NAMALWA (cell line): ENCODE measurements at places on chromosomes 13 and 19.
A peak's percentile ranks its signal among the peaks of the same experiment; 100 is the strongest.

DNA sequence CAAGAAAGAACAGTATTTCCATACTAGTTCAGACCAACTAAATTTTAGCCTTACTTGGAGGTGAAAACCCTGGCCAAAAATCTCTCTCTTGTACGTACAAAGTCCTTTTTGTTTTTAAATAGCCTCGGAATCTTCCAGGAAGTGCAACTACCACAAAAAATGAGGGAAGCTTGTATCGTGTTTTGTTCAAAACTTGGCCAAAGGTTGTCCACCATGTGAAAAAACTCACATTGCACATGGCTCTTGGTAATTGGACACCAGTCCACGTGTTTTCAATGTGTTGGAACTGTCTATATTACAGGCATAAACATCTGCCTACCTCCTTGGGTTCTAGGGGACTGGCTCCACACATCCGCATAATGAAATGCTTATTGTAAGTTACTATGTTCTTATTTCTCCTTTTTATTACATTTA lies 15.2 kb upstream of the STRN4 start:
- DNase-seq = no peak

- DNase-seq = no peak
Measured at GRCh38 chr13:32947411-32948276, 68.6 kb upstream of the KL start.

- DNase-seq = peak; percentile 16
Measured at GRCh38 chr19:32662186-32662585, 12.8 kb downstream of the ANKRD27 start.

DNA sequence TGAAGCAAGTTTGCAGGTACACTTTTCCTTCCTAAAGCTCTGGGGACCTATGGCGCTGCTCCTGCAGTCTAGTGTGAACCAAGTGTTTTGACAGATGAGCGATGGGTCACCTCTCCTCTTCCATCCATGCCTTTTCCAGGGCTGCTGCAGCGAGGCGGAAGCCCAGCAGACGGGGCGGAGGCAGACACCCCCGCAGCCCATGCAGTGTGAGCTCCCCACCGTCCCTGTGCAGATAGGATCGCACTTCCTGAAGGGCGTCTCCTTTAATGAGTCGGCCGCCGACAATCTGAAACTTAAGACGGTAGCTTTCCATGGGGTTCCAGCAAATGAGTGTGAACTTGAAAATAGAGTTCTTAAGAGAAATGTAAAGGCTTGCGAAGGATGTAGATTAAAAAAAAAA lies 37.1 kb upstream of the GPI start:
- no peak for DNase-seq

GRCh38 chr13:99982036-99982730 lies 599 bp downstream of the ZIC2 start:
- DNase-seq = no peak

GRCh38 chr19:18523841-18524240 lies 2.0 kb upstream of the ELL start:
- DNase-seq = no peak

DNA sequence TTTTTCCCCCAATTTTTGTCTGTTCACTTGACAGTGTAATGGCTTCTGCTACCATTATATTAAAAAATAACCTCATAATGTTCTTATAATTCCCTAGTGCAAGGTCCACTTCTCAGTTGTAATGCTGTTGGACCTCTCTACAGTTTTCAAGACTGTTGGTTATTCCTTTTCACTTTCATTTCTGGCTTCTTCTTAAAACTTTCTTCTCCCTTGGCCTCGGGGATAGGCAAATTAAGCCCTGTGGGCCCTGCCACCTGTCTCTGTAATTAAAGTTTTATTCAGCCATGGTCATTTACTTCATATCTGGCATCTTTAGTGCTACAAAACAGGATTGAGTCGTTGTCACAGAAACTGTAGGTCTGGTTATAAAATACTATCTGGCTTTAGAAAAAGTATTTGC lies 313.5 kb downstream of the KLF12 start:
- DNase-seq = peak; percentile 18

DNA sequence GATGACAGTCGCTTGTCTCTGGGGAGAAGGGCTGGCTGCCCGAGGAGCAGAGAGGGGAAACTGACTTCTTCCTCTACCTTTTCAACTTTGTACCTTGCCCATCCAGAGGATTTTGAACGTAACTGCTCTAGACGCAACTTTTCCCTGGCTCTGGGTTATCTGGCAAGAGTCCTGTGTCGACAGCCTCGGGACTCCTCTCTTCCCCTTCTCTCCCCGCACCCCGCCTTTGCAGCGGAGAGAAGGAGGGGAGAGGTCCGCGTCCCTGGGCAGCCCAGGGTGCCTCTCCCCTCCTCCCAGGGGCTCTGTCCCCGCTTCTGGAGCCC lies 574 bp downstream of the SH3GL1 start:
- peak; percentile 59 for DNase-seq

GRCh38 chr13:22278336-22278929 lies 607.6 kb downstream of the FGF9 start:
- peak; percentile 61 for DNase-seq

DNA sequence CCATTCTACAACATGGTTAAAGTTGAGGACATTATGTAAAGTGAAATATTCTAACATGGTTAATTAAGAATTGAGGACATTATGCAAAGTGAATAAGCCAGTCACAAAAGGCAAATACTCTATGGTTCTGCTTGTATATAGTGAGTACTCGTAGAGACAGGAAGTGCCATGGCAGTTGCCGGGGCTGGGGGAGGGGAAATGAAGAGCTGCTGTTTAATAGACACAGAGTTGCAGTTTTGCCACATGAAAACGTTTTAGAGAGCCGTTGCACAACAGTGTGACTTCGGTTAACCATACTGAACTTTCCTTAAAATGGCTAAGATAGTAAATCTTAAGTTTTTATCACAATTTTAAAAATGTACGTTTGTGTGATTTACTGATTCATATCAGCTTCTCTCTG lies 176.9 kb downstream of the SHISA2 start:
- no peak for DNase-seq

- DNase-seq = no peak
Measured at GRCh38 chr19:33394006-33394722, 20.7 kb downstream of the CEBPG start.

- DNase-seq = no peak
Measured at GRCh38 chr19:47058621-47059022, 10.2 kb upstream of the TMEM160 start.

- DNase-seq = no peak
Measured at GRCh38 chr19:2703691-2704216, 1.3 kb upstream of the GNG7 start.

GRCh38 chr19:29622166-29623070 lies 16.3 kb downstream of the POP4 start:
- DNase-seq = no peak

DNA sequence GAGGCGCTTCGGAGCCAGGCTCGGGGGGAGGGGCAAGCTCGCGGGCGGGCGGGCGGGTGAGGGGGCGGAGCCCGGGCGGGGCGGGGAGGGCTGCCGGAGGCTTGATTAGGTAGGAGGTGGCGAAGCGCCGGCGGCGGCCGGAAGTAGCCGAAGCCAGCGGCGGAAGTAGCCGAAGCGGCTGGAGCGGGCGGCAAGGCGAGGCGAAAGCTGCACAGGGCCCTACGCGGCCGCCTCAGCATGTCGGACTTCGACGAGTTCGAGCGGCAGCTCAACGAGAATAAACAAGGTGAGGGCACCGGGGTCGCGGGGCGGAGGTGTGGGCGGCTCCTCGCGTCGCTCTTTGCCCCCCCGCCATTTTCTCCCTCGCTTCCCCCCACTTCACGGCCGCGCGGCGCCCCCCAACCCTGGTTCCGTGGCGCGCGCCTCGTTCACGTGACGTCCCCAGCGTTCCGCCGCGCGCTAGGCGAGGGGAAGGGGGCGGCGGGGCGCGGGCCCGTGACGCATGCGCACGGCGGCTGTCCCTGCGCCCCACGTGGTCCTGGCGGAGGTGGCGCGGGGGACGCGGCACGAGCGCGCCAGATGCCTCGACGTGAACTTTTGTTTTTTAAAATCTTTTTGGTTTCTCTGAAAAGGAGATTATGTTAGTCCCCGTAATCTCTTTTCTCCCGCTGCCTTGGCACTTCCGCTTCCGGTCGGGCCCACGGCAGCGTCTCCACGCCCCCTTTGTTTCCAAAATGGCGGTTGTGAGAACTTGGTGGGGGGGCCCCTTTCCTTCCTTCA lies at the start of gene U2AF2:
Gene U2AF2 (plus strand): TSS at position 168 of the 780 bp plus-strand sequence. CDS start 70 bp downstream, at position 238.
- DNase-seq = peak; percentile 92

DNA sequence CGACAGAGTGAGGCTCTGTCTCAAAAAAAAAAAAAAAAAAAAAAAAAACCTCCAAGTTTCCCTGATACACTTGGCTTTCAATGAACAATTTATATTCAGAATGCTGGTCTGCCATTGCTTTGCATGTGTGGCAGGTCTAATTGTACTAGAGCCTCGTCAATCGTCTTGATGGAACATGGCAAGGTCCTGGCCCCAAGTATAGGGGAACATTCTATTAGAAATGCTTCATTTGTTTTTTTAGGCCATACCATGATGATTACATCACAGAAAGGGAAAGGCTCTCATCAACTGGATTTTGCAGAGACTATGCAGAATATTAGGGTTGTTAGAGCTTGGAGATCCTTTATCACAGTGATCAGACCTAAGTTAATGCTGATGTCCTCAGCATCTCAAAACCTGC lies 28.0 kb downstream of the SPRY2 start:
- DNase-seq = no peak
